HS-27A (cell line): ENCODE measurements at places on chromosomes 5 and 9.

DNA sequence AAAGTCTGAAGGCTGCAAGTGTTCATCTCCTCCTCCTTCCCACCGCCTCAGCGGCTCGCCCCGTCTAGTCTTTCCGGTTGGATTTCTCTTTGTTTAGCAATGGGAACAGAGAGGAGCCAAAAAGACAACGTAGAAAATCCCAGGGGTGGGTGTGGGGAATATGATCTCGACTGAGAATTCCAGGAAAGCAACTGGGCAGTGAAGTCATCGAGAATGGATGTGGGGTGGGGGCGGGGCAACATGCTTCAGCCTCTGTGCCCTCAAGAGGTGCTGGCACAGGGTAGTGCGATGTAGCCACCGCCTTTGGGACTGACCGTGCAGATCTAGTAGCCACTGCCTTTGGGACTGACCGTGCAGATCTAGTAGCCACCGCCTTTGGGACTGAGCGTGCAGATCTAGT is 12.9 kb downstream of the MSX2 start:
- DNase-seq = no peak

DNA sequence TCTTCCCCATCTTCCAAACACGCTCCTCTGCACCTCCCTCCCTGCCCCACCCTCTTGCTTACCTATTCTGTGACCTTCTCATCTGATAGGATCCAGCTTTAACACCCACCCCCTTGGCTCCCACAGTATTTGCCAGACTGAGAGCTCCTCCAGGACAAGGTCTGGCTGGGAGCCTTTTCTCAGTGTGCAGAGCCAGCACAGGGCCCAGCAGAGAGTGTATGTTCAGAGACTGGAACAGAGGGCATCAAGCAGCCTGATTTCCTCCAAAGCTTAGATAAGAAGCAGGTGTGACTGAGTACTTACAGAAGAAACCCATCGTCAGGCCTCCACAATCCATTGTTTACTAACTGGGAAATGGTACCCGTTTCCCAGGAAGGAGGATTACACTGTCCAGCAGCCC is 26.6 kb downstream of the LHX6 start:
- DNase-seq = no peak

GRCh38 chr9:90774682-90775081 is 26.9 kb upstream of the SYK start:
- no peak for DNase-seq

GRCh38 chr5:108251350-108251749 is 130.5 kb downstream of the FBXL17 start:
- DNase-seq = no peak

DNA sequence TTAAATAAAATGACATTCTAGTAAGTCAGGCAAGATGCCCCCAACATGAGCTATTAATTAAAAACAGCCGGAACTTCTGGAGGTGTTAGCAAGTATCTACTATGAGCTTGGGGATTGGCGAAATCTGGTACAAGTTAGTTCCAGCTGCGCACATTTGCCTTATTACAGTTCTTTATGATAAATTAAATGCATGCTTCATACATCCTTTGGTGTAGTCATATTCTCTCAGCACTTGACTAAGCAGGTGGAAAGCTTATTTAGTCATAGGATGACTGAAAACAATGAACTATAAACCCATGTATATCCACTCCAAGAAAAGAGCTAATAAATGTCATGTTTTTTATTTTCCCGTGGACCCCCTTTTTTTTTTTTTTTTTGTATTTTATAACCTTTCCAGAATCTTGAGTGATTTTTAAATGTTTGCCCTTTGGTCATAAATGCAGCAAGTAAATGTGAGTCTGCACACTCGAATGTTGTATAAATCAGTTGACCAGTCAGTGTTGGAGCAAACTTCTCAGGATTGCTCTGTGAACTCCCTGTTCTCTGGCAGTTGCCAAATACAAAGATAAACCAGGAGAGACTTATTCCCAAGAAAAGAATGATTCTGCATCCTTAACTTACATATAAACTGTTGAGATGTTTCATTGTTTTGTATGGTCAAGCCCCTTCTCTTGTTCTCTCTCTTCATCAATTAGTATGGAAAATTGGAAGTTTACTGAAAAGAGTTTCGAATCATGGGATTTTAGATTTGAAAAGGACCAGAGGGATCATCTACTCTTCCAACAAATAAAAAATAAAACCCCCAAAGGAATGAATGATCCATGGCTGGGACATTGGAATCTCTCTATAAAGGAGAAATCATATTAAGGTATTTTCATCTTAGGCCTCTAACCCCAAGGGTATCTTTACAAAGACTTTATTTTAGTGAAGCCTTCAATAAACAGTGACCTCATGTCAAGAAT is 38.3 kb downstream of the PIK3R1 start:
- DNase-seq = no peak

DNA sequence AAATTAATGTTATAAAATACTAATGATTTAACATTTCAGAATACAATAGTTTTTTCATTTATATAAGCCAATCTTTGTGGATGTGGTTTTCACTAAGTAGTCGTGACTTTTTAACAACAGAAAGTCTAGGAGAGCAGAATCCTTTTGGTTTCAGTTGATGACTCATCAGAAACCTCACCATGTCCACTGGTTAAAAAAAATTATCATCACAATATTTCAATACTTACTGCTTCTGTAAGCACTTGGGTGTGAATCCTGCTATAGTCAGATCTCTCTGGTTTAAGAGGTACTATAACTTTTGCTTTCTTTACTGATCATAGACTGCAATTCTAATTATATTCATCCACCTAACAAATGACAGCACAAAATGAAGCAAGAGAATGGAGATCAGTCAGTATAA is 77.2 kb downstream of the MRPS30 start:
- no peak for DNase-seq

DNA sequence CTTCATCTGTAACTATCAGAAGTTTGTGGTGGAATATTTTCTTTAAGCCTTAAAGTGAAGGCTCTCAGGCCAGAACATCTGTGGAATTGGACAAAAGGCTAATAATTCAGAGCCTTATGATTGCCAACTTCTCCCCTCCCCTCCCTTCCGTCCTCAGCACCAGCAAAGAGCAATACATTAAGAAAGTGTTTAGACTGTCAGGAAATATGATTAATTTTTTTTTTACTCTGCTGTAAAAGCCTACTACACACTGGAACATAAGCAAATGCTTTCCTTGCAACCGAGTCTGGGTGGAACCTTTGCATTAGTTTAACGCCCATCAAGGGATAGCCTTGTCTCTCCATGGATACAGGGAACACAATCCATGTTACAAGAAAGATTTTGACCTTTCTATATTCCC is 110.3 kb upstream of the TARS1 start:
- DNase-seq = no peak

DNA sequence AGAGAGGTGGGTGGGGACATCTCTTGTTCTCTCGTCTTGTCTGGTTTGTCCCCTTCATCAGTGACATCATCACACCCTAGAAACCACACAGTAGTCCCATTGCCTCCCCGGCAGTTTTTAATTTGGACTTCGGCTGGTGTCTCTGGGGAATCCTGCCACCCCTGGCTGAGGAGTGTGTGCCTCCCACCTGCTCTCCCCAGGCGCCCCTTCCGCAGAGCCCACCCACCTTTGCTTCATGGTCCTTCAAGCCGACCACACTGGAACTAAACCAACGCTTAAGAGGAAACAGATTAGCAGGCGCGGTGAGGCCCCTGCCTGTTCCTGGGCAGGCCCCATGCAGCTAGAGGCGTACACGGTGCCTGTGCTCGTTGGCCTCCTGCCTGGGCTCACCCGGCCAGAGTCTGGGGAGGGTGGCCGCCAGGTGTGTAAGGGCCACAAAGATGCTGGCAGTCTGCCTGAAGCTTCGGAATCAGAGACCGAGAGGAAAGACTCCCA is 107.6 kb upstream of the SPRY4 start:
- no peak for DNase-seq

GRCh38 chr5:64576250-64576649 is 70.4 kb downstream of the RGS7BP start:
- no peak for DNase-seq

GRCh38 chr5:88979244-88979643 is 96.3 kb upstream of the MEF2C start:
- no peak for DNase-seq

- no peak for DNase-seq
These were observed 162.2 kb downstream of the HSD17B3 start for GRCh38 chr9:96139592-96140295.

- DNase-seq = no peak
These were observed 72.6 kb downstream of the ZNF354C start for GRCh38 chr5:179132586-179133355.

DNA sequence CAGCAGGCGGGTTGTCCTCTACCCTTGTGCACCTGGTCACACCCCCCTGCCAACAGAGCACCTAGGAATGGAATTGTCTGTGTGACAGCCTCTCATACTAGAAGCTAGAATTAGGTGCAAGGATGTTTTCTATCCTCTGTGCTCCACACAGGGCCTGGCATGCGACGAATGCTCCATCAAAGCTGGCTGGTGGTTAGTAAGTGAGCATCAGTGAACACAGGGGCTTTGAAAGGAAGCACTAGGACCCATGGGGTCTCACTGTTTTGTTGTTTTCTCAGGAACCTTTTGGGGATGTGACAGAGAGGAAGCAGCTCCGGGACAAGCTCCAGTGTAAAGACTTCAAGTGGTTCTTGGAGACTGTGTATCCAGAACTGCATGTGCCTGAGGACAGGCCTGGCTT is 32.3 kb downstream of the GALNT12 start:
- no peak for DNase-seq

DNA sequence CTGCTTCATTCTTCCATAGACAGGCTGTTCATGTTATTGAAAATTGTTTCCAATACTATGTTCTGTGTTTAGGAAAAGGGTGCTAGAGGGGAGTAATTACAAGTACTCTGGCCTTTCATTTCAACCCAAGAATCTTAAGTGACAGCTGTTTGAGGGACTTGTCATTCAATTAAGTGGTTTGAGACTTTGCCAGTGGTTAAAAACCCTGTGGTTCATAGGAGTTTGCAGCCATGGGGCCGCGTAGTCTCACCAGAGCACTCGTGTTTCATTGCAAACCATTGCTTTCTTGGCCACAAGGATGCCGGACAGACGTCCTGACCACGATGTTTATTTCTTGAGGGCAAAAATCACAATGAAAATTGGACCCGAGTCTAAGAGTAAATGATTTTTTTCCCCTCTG is 248.8 kb downstream of the NNT start:
- DNase-seq = no peak

- no peak for DNase-seq
These were observed 246.1 kb upstream of the ZNF462 start for GRCh38 chr9:106616851-106617345.

GRCh38 chr5:84430079-84430478 is 45.4 kb upstream of the EDIL3 start:
- DNase-seq = no peak

GRCh38 chr5:75091597-75091996 is 39.2 kb upstream of the GCNT4 start:
- no peak for DNase-seq

DNA sequence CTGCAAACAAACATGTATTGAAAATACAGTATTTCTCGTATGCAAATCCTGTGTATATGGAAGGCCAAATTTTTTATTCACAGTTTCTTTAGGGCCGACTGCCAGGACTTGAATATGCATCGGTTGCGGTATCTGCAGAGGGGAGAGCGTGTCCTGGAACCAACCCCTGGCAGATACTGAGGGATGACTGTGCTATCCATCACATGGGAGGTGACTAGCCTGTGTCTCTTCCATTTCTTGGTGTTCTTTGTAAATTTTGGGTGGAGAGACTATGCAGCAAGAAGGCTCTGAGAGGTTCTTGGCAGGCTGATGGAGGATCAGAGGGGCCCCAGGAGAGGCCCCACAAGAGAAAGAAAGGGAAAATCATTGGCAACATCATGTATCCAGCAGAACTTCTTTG is 384.3 kb downstream of the YTHDC2 start:
- no peak for DNase-seq

DNA sequence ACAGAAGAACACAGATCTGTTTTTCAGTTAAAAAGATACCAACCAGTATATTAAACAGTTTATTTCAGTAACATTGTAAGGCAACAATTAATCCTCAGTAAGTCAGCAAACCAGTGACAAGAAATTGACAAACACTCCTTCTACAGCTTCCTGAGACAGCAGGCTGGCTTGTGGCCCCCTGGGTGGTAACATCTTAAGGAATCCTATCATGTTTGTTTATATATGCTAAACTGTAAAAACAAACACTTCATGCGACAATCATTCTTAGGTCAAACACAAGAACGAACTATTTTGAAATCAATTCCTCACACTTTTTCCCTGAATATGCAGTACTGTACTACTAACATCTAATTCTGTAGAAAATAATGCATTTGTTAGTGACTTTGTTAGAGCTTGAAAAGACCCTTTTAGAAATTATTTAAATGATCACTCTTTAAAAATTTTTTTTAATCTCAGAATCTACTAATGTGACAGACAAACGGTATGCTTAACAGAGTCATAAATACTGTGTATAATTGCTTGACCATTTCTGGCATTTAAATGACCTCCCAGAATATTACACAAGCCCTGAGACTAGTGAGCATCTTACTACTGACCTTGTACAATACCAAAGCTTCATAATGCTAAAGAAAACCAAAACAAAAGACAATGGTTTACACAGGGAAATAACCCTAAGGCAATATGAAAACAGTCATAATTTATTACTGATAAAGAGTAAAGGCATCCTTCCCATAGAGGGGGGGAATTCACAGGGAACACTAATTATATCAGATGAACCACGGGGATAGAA is 48.2 kb downstream of the ERMP1 start:
- no peak for DNase-seq

DNA sequence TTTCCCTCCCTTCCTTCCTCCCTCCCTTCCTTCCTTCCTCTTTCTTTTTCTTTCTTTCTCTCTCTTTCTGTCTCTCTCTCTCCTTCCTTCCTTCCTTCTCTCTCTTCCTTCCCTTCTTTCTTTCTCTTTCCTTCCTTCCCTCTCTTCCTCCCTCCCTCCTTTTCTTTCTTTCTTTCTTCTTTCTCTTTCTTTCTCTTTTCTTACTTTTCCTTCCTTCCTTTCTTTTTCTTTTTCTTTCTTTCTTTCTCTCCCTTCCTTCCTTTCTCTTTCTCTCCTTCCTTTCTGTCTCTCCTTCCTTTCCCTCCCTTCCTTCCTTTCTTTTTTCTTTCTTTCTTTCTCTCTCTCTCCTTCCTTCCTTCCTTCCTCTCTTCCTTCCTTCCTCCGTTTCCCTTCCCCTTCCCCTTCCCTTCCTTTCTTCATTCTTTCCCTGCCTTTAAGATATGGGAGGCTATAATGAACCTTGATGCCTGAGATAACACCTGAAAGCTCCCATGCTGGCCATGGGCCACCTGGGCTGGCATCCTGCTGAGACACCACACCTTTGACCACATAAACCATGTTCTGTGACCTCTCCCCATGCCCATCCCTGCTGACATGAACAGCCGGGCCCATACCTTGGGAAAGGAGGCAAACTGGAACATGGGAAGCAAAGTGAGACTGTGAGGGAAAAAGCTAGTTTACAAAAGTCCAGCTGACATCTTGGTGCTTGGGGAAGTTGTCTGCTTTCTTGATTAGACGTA is 197.8 kb upstream of the ZNF618 start:
- no peak for DNase-seq

GRCh38 chr5:16565118-16565517 is 51.7 kb downstream of the RETREG1 start:
- no peak for DNase-seq

DNA sequence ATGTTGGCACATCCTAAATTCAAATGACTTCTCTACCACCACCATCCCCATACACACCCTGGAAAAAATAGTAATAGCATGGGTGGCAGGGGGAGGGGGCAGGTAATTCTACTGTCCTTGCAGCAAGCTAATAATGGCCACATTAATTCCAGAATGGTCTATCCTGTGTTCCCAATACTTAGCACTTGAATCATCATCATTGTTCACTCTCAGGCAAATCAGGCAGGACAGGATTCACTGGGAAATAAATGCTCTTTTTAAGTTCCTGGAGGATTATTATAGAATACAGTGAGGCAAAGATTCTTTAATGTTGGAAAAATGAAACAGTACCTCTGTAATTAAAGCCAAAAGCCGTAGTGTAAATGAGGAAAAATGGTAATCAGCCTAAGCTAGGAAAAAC is 254.5 kb downstream of the ARRDC3 start:
- no peak for DNase-seq
